ENCODE measurements at places on chromosomes 12 and 14.
A peak's percentile ranks its signal among the peaks of the same experiment; 100 is the strongest.

DNA sequence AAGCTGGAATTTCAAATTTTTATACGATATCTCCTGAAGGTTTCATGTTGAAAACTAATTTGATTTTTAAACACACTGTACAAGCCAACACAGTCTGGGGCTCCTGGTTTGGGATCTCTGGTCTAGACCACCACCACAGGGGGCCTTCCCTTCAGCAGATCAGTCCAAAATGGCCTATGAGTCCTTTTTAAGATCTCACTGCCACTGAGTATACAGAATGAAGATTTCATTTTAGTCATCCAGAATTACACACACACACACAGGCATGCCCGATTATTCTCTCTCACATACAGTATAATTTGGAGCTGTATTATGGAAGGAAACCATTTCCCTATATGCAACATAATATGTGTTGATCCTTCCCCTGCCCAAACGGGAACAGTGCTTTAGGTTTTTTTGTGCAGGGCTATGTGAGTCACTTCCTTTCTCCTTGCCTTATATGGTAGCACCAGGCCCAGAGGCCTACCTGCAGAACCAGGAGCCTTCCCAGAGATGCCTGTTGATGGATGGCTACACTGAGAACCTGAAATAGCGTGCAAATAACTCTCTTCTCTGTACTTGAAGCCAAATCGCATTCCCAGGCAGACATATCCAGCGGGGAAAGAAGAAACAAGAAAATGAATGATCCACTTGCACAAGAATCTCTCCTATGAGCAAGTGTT, 28.1 kb upstream of the WNK1 start:
- DNase-seq: peak; percentile 11

DNA sequence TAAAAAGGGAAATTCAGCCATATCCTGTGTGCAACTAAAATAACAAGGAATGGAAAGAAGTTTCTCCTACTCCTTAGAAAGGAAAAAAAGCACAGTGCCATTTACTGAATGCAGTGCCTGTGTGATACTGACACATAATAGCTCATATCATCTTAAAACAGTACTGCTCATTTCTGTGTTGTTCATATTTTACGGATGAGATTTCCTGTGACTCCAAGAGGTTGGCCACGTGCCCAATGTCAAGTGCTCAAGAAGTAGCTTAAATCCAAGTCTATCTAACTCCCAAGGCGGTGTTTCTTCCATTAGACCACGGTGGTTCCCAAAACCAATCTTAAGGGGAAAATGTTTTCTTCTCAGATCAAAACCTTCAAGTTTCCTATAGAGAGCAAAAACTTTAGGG, 20.0 kb downstream of the MAP3K9 start:
- no peak for DNase-seq

DNA sequence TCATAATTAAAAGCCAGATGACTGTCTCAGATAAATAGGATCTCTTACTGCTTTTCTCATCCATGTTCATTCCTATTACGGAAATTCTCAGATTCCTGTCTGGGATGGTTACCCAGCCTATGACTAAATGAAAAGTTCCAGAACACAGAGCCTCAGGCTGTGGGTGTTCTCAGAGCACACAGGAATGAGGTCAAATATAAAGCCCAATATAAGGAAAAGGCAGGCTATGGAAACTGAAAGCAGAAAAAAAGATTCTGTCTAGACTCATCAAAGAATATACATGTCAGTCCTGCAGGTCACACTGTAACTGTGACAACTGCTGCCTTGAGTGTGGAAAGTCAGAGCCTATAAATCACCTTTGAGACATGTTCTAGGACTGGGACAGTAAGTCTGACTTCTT, 64.3 kb downstream of the DCAF5 start:
- no peak for DNase-seq

GRCh38 chr14:95402176-95402575, 82.5 kb upstream of the CLMN start:
- DNase-seq: no peak

GRCh38 chr12:101779626-101780025, 40.4 kb upstream of the SYCP3 start:
- DNase-seq: no peak

GRCh38 chr12:108683906-108684556, 47.3 kb downstream of the CORO1C start:
- no peak for DNase-seq

GRCh38 chr12:116620124-116620491, 60.9 kb downstream of the MAP1LC3B2 start:
- DNase-seq: no peak

GRCh38 chr14:93683226-93683625, 105.1 kb downstream of the PRIMA1 start:
- no peak for DNase-seq

- DNase-seq: no peak
Observed at GRCh38 chr12:89504560-89505346, 19.8 kb downstream of the GALNT4 start.
